ENCODE measurements at places on chromosomes 2 and 18.

DNA sequence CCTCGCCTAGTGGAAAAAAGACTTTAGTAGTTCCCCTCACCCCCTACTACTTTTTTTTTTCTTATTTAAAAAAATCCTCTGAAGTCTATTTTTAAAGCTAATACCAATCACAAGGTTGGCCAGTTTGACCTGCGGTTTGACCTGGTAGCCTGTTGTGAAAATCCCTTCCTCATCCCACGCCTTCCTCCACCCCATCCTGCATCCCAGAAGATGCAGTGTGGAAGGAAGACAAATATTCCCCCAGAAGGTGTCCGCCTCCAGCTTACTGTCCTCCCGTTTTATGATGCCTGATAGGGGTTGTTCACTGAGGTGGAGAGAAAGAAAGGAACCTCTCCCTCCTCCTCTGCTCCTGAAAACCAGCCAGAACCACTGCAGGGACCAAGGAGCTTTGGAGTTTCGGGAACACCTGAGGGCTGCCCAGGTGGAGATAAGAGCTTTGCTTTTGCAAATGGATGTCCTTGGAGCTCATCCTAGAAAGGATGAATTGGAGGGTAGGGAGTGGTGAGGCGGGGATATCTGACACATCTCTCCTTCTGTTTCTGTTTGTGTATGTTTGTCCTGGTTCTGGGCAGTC, 909 bp downstream of the ATP6V1C2 start:
- no peak for DNase-seq

DNA sequence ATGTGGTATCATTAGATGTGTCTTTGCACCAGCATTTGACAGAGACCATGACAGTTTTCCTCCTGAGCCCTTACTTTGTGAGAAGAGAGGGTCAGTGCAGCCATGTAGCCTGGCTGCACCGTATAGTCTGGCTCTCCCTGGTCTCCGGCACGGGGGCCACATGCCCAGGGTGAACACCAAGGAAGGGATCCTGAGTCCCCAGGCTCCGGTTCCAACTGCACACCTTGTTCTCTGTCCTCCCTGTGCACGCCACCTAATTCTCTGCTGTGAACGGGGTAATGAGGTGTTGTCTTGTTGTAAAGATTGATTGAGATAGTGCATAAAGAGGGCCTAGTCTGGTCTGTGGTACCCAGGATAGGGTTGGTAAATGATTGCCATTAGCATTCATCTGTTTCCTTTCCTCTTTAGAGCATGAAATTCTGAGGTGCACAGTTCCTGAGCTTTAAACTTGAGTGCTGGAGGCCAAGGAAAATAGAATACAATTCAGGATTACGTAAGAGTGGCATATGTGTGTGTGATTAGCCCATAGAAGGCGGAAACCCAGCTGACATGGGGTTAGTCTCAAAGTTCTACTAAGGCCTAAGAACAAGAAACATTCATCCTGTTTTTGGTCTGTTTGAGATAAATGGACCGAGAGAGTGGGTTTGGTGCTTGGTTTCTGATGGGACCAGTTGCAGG, 55.5 kb downstream of the NCK2 start:
- no peak for DNase-seq

GRCh38 chr2:139790807-139791752, 1010.9 kb upstream of the NXPH2 start:
- DNase-seq = no peak

DNA sequence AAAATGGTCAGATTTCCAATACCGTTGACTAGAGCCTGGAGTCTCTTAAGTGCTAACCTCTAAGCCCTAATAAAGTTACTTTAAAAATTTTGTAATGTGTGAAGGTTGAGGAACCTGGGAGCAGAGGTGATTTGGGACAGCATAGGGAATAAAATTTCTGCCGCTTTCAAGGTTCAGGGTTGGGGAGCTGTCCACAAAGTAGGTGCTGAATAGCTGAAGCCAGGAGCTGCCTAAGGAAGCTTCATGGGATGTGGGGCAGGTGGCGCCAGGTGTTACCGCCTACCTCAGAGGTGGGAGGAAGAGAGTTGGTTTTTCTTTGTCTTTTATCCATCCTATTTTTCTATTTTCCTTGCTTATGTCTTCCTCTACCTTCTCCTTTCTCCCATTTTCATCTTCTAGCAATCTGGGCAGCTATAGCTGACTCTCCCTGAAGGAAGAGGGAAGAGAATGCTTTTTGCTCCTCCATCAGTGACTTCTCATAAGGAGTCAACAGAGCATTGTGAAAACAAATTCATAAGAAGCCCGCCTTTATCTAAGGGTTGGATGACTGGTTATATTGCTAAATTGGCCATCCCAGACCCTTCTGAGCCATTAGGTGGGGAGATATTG, 178.7 kb downstream of the CLIP4 start:
- no peak for DNase-seq

- no peak for DNase-seq
Observed at GRCh38 chr18:45403341-45404049, 211.8 kb upstream of the SLC14A2 start.

DNA sequence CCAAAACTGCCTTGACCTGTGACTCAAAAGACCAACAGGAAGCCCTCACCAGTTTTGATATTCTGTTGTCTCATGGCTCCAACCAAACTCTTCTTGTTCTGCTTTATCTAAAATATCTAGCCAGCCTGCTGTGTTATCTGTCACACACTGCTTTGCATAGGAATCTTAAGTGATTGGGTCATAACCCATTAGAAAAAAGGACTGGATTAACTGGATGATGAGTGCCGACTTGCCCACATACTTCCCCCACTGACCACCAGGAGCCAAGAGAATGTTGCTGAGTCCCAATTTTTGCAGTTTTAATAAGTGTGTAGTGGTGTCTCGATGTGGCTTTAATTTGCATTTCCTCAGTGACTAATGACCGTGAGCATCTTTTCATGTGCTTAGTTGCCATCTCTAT, 6.5 kb downstream of the MOGAT1 start:
- no peak for DNase-seq

DNA sequence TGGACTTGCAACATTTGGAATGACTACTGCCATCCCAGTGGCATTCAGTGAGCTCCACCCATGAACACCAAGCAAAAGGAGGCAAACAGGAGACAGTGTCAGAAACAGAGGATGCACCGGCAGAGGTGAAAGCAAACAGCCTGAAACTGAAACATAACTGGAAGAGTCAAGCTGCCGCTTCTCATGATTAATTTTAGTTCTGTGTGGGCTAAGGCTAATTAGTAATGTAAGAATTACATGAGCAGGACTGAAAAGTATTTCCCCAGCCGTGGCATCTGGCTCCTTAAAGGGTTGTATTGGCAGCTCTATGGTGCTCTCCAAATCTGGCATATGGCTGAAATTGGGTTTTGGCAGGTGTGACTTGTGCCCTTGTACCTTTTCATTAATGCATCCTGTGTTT, 1108.1 kb downstream of the TSN start:
- no peak for DNase-seq
